GM23248 (cell line): ENCODE measurements at places on chromosomes 3 and 15. TPM values are rescaled to one million over a fixed set of nuclear protein-coding genes. Genes with fewer than 3 reads are reported as not detected.

The TEX264 gene
- total RNA-seq: 77.9 and 89.8 TPM in 2 replicates

The SLCO2A1 gene
- total RNA-seq: 0.22 and 0.63 TPM in 2 replicates

The PHLDB2 gene
- total RNA-seq: 60.6 and 63.9 TPM in 2 replicates

DNA sequence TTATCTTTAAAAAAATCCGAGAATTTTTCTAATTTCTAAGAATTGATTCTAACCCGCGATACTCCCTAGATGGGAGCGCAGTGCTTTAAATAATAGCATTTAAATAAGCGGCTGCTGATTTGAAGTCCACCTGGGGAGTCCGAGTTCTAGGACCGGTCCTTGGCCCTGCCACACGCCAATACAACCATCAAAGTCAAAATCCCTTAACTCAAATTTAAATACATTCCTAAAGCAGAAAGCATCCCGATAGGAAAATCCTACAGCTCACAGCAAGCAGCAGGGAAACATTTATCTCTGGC is 508 bp upstream of the ECT2 start:
- peak overlapping the region; percentile 81 for H3K4me3 ChIP-seq
- no peaks in the 10 kb centered on the region for H3K36me3 ChIP-seq
- DNase-seq: no peak
- peaks cover 30% of the 10 kb centered on the region for H3K4me1 ChIP-seq
- peak overlapping the region; percentile 99 for H3K27ac ChIP-seq

GRCh38 chr3:62135741-62136140 is 237.6 kb downstream of the FEZF2 start:
- no peaks in the 10 kb centered on the region for H3K27me3 ChIP-seq
- no peaks in the 10 kb centered on the region for H3K36me3 ChIP-seq
- DNase-seq: no peak

DNA sequence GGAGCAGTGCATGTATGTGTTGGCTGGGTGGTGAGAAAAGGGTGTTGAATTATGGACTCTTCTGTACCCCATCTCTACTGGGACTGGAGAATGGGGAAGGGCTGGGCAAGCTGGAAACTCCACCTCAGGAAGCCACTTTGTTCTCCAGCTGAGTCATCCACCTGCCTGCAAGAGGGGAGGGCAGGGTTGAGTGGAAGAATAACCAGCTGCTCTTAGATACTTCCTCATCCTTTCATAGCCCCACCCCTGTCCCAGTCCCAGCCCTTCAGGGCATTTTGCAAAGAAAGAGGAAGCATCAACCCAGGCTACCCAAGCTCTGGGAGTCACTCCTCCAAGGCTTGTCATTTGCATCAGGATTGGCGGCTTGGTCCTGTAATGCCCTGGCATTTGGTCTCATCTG is 33.1 kb downstream of the RAB11A start:
- peaks cover 20% of the 10 kb centered on the region for H3K36me3 ChIP-seq
- H3K27ac ChIP-seq: no peak overlapping the region
- H3K4me1 ChIP-seq: no peaks in the 10 kb centered on the region
- no peak overlapping the region for H3K4me3 ChIP-seq
- no peak for DNase-seq

DNA sequence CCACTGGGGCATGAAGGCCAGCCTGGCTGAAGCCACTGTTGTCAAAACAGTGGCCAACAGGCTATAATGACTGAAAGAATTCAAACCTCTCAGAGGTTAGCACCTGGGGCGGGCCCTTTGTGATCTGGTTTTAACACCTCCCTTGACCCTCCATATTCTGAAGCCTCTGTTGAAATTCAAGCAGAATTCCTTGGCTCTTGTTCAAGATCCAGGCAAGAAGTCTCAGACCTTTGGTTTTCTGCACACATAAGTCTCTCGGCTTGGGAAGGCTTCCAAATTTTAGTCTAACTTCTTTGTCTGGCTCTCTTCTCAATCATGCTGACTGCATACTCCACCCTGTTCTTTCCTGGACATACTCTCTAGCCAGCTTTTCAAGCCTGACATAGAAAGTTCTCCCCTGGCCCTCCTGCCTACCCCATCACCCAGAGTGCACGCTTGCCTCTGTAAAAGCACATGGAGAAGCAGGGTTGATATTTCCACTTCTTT is 144.5 kb downstream of the PDZRN3 start:
- H3K27me3 ChIP-seq: no peaks in the 10 kb centered on the region
- no peak overlapping the region for H3K4me3 ChIP-seq
- H3K27ac ChIP-seq: no peak overlapping the region
- DNase-seq: peak; percentile 58
- H3K36me3 ChIP-seq: no peaks in the 10 kb centered on the region
- H3K4me1 ChIP-seq: peaks cover 20% of the 10 kb centered on the region
